GM10248 (cell line): ENCODE measurements at places on chromosomes 1 and 21.

- no peak for DNase-seq
Measured at GRCh38 chr1:113811156-113811887, 954 bp downstream of the RSBN1 start.

- peak; percentile 60 for DNase-seq
Measured at GRCh38 chr1:3319874-3320245, 134.6 kb upstream of the ARHGEF16 start.

DNA sequence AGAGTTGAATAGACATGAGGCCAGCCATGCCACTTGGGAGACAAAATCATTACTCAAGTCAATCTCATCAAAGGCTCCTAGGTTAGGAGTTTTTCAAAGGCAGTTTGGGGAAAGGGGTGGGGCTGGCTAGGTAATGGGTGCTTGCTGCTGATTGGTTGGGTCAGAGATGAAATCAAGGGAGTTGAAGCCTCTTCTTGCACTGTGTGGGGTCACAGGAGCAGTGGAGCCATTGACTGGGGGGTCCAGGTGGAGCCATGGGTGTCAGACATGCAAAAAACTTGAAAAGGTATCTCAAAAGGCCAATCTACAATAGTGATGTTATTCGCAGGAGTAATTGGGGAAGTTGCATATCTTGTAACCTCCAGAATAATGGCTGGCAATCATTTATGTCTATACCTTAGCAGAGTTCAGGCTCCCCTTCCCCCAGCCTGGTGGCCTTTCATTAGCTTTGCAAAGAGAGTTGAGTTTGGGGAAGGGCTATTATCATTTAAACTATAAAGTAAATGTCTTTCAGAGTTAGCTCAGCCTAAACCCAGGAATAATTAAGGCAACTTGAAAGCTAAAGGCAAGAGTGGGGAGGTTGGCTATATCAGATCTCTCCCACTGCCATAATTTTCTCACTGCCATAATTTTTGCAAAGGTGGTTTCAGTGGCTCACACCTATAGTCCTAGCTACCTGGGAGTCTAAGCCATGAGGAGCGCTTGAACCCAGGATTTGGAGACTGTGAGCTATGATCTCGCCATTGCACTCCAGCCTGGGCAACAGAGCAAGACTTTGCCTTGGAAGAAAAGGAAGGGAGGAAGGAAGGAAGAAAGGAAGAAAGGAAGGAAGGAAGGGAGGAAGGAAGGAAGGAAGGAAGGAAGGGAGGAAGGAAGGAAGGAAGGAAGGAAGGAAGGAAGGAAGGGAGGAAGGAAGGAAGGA lies 7.8 kb upstream of the PINK1 start:
- DNase-seq, result no peak

DNA sequence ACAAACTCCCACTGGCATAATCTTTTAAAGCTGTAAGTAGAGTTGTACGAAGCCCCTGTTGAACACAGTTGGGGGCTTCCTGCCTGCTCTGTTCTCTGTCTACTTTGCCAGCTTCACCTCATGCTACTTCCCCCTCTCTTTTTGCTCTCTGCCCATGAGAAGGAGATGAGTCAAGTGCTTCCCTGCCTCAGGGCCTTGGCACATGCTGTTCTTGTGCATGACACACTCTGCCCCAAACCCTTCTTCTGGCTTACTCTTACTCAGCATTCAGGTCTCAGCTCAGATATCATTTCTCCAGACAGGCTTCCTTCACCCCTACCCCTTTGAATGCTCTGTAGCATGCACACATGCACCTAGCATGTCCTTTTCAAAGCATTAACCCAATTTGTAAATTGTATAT lies 208.8 kb downstream of the FOXD2 start:
- DNase-seq, result no peak

GRCh38 chr1:109802901-109803561 lies 39.3 kb upstream of the EPS8L3 start:
- DNase-seq, result no peak

DNA sequence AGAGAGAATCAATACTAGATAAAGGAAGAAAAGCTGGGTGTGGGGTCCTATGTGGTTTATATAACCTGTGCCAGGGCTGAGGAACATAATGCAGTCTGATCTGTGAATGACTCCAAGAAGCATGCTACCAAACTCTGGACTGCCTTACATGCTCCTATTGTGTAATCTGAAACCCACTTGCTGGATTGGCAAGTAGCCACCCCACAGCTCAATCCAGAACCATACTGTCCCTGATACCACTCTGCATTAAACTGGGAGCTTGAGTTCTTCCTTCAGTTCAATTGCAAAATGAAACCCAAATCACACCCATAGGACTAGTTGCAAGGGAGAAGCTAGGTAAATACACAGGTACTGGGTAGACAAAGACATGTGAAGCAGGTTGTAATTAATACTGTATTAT lies 115.4 kb upstream of the NEGR1 start:
- no peak for DNase-seq

DNA sequence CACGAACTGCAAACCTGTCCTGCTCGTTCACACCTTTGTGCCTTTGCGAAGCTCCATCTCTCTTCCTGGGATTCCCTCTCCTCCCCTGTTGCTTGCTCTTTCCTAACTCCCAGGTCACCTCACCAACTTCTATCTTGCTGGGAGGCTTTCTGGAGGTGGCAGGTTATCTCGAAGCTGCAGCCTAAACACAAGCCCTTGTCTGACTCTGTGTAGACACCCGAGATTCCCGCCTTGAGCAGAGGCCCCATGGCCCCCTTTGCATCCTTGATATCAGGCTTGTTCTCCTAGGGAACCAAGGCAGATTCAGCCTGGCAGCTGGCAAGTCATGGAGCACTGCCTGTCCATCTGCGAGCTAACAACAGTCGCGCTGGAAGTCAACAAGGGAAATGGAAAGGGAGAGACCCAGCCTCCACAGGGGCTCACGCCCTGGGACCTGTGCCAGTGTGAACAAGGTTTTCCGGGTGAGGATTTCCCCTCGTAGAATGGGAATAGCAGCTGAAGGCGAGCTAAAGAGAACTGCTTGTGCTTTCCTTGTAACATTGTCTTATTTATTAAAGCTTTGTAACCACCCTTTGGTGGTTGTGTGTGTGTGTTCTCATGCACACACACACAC lies 109.5 kb upstream of the JUN start:
- DNase-seq, result no peak

DNA sequence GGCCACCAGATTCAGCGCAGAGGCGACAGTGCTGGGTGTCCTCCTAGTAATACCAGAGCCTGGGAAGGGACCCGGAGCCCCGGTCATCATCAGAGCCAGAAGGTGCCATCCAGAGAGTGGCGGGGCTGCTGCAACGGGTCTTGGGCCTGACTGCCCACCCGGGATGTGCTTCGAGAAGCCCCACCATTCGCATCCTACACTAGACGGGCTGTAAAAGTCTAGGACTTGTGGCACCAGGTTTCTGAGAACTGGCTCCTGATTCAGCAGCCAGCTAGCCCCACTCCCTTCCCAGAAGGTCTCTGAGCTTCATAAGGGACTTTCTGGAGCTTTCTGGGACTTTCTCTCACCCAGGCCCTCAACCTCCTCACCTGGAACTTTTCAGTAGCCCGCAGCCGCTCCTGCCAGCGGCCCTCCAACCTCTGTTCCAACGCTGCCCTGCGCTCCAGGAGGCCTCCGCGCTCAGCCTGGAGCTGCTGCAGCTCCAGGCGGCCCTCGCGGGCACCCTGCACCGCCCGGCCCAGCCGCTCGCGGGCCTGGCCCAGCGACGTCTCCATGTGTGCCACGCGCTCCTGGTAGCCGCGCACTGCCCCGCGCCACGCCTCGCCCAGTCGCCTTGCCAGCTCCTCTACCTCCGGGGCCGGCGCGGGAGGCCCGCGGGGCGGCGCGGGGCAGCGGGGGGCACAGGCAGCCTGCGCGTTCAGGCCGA lies 940 bp downstream of the NES start:
- no peak for DNase-seq

DNA sequence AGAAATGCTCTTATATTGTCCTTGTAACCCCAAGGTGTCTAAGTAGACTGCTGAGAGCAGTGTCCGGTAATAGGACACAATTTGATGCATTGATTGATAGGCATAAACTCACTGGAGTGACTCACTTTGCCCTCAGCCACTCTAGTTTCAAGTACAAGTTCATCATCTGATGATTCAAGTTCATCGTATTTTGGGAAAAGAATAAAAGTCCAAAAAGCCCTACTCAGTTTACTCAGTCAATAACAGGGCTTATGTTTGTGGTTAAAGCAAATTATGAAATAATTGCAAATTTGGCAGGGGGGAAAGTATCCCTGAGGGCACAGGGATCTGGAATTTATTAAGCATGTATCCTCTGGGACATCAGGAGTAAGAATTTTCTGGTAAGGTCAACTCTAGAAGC lies 7.6 kb upstream of the ATF3 start:
- no peak for DNase-seq

DNA sequence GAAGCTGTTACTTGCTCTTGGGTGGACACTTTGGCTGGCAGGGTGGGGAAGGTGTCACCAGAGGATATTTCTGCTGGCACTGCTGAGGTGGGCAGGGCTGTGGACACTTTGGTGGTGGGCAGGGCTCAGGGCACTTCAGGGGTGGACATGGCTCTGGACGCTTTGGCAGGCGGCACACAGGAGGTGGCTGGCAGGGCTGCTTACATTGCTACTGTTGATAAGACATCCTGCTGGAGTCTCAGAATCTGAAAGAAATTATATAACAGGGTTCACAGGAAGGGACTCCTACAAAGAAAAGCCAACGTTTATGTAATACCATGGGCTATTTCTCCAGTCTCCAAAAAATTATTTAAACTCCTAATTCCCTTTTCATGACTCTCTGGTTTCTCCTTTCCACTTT lies 10.2 kb downstream of the SPRR2G start:
- no peak for DNase-seq

DNA sequence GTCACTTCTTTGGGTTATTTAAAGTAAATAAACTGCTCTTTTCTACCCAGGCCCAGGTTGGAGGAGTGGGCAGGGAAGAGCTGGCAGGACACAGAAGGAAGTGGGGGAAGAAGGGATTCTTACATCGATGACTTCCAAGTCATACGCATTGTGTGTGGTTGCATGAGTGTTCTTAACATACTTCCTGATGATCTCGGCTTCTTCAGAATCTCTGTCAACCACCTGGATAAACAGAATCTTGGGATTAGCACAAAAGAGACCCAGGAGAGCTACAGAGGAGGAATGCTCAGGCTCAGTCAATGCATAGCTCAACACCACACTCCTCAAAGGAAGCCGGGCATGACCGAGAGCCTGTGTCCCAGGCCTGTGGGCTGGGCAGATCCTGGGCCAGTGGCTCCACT lies 42.1 kb downstream of the PARP1 start:
- DNase-seq, result no peak

DNA sequence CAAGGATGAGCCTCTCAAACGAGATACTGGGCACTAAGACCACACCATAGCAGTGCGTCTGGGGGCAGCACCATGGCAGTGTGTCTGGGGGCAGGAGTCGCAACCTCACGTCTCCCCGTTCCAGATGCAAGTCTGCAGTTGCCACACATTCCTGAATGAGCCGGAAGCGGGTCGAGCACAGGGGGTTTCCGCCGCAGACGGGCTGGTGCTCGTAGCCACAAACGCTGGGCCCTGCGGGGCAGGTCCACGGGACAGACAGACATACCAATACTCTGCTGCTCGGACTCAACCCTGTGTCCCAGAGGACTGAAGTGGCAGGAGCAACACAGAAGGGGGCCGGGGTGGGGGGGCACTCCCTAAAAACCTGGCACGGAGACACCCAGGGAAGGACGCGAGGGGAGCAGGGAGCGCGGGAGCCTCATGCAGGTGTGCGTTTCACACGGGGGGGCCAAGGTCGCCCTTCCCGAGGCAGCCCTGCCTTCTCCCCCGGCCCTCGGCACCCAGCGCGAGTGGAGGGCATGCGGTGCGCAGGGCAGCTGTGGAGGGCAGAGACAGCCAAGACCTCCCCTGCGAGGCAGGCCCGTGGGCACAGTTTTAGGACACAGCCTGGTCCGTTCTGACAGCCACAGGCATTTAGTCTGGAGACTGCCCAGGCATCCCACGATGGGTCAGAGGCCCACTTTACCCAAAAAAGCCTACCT lies 24.5 kb downstream of the PTTG1IP start:
- no peak for DNase-seq

GRCh38 chr1:115556236-115556635 lies 85.5 kb upstream of the VANGL1 start:
- no peak for DNase-seq

DNA sequence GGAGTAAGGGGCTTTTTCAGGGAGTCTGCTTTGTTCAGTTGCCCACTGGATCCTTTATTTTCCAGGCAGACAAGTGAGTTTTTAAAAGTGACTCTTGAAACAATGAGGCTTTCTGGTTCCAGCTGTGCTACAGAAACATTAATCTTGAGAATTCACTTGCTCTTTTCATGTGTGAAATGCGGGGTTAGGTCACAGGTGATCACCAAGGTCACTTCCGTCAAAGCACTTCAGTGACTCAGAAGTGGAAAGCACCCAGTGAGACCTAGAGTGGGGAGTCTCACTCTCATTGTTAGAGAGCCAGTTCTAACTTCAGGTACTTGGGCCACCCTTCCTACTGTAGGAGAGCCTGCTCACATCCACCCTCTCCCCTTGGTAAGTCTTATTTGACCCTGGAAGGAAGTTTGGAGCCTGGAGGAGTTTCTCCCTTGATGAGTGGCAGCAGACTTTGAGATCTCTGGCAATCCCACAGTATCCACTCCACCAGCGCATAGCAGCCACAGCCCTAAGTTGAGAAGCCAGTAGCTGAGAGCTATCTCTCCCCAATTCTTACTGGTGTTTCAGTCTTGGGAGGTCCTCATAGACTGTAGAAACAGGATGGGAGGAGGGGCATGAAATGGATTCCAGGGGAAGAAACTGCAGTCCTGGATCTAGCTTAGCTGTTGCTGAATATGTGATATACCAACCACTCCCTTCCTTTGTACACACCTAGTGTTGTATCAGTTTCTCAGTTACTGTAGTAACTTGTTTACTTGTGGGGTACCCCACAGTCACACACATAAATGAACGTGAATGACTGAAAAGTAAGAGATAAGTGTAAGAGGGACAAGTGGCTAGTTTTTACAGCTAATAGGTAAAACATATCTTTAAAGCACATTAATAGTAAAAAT lies 3.1 kb downstream of the TACSTD2 start:
- DNase-seq, result peak; percentile 76

DNA sequence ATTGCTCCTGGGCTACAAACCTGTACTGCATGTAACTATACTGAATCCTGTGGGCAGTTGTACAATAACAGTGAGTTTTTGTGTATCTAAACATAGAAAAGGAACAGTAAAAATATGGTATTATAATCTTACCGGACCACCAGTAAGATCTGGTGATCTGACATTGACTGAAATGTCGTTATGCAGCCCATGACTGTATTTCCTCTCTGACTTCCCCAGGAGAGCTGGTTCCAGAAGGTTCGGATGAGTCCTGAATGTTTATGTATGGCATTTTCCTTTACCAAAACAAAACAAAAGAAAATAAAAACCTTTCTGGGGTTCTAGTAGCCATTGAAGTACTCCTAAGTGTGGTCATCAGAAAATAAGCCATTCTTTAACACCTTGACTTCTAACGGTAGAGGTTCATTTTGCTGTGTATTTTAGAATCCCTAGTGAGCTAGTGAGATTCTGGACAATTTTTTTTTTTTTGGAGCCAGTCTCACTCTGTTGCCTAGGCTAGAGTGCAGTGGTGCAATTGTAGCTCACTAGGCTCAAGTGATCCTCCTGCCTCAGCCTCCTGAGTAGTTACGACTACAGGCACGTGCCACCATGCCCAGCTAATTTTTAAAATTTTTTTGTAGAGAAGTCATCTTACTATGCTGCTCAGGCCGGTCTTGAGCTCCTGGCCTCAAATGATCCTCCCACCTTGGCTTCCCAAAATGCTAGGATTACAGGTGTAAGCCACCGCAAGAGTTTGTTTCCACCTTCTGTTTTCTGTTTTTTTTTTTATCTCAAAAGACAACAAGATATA lies 27.7 kb downstream of the UBE4B start:
- no peak for DNase-seq

- DNase-seq, result no peak
Measured at GRCh38 chr1:205446828-205447227, 9.0 kb downstream of the BLACAT1 start.

- no peak for DNase-seq
Measured at GRCh38 chr1:46039571-46040052, 92.8 kb downstream of the PIK3R3 start.
